ENCODE measurements at places on chromosomes 4 and X.

DNA sequence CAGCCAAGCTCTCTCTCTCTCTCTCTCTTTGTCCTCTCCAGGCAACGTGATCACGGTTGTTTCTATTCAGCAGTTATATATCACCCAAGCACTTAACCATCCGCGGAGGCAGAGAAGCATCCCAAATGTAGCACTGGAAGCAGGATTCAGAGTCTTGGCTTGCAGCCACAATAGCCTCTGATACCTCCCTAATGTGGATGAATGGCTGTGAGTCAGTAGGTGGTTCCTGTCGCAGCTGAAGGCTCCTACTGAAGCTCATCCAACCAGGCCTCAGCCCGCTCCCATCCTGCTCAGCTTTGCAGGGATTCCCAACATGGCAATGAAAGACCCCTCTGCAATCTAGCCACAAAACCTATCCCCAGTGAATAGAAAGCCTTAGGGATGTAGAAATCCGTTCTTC is 5.1 kb downstream of the HS6ST2 start:
- no peak for DNase-seq

DNA sequence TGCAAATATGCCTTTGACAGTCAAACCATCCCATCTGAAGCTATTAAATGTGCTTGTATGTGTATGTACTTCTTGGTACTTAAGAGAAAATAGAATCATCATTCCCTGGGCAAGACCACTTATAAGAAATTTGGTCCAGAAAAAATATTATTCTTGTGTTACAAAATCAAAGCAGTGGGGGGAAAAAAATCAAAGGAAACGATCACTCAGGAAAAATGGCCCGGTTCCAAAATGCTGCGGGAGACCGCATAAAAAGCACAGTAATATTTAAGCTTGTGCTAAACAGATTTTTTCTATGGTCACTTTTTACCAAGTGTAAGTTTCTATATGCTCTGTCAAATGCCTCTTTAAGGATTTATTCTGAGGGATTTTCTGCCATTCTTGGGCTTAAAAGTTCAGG is 36.1 kb downstream of the RAI2 start:
- DNase-seq = no peak

DNA sequence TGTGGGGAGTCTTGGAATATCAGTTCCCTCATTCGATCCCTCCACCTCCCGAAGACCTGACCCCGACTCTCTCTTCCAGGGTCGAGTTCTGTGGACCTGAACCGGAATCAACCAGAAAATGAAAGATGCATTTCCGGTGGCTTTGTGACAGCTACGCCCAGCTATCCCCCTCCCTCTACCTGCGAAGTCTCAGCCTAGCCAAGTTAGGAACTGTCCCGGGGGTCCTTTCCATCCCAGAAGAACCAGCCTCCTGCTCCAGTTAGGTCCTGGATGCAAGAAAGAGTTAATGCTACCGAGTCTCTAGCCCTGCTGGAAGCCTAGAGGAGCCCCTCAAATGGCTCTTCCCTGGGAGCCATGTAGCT is 13.4 kb upstream of the ETDC start:
- no peak for DNase-seq

- DNase-seq = no peak
These were observed 18.3 kb downstream of the G3BP2 start for GRCh38 chr4:75654905-75655304.

DNA sequence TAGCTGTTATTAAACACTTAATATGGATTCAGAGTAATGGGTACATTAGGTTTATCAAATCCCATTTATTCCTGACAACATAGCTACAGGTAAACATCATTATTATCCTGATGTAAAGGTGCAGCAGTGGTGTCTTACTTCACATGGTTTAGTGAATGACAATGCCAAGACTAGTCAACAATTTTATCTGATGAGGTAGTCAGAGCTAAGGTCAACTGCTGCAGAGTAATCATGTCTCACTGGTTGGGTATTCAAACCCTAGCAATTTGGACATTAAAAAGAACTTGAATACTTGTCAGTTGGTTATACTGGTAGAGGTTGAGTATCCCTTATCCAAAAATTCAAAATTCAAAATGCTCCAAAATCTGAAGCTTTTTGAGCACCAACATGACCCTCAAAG is 117.6 kb downstream of the MAB21L2 start:
- no peak for DNase-seq

DNA sequence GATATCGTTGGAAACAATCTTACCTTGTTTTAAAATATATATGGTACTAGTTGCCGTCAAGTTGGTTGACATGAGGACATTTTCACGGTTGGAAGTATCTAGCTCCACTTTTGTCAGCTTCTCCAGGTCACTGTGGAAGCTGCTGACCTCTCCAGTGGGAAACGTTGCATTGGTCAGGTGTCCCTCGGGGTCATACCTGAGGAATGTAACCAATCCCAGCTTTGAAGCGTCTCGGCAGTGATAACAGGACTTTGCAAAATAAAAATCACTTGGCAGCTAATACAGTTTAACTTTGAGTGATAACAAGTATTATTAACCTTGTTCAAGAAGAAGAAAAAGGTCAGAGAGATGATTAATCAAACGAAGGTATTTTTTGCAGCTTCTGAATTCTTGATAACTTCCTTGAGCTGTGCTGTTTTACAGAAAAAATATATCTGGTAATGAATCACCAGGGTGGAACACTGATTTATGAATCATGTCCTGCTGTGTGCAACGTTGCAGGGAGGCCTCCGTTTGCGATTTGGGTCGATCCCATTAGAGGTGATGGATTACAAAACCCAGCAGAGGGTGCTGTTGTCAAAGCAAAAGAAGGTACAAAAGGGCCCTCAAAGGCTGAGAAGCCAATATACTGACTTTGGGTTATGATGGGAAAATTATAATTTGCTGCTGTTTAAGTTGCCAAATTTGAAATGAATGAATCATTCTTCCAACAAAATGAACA is 60.1 kb downstream of the SH2D1A start:
- DNase-seq = peak; percentile 37

DNA sequence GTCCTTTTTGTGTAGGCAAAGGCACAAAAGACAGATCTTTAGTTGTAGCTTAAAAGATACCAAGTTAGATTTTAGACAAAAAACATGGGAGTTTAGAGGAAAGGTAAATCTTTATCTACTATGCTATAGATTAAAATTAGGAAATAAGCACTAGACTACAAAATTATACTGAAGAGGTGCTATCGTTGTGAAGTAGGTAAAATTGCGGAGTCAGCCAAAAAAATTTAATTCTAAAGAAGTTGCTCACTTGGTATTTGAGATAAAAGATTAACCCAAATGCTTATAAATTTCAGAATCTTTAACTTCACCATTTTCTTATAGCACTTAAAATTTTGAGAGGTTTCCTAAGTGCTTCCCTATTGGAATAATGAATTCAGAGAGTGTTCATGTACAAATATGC is 604.1 kb downstream of the GRXCR1 start:
- no peak for DNase-seq

DNA sequence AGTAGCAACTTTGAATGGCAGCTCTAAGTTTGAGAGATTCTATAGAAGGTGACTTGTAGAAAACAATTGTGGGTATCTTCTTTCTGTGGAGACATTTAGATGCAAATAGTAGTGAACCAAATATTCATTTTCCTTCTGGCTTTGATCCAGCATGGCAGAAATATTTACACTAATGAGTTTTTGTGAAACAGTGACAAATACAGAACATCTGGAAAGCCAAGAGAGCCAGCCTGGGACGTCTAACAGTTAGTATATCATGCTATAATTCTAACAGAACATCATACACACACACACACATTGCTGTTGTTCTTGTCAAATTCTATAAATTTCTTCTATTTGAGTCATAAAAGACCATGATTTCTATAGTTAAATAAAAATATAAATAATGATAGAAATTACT is 1777.9 kb downstream of the ARAP2 start:
- no peak for DNase-seq

DNA sequence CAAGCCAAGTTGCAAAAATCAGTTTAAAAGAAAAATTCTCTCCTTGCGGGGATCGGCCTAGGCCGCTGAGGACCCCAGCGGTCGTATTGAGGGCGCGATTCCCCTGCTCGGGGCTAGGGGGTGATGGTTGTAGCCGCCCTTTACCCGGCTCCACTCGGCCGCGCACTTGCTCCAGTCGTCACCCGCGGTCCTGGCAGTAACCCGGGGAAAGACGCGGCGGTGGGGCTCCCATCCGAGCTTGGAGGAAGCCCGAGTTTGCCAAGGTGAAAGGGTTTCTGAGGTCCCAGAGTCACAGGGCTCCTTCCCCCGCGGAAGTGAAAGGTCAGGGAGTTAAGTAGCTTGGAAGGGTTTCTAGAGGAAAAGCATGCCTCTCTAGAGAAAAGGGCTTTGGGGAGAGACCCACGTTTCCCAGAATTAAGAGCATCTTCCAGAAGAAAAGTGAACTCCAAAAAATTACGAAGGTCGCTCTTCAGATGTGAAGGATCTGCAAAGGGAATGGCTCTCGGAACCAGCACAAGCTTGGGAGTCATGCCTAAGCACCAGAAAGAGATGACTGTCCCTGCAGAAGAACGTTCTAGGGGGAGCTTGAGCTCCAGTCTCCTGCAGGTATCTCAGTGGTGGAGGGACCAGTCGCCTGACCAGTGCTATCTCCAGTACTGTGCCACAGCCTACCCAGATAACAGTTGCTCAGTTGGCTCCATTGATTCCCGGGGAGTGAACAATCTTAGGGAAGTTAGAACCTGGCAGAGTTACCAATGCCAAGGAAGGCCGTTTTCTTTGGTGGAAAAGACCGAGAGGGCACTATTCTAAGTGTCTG is 875 bp downstream of the LAP3 start:
- DNase-seq = no peak

DNA sequence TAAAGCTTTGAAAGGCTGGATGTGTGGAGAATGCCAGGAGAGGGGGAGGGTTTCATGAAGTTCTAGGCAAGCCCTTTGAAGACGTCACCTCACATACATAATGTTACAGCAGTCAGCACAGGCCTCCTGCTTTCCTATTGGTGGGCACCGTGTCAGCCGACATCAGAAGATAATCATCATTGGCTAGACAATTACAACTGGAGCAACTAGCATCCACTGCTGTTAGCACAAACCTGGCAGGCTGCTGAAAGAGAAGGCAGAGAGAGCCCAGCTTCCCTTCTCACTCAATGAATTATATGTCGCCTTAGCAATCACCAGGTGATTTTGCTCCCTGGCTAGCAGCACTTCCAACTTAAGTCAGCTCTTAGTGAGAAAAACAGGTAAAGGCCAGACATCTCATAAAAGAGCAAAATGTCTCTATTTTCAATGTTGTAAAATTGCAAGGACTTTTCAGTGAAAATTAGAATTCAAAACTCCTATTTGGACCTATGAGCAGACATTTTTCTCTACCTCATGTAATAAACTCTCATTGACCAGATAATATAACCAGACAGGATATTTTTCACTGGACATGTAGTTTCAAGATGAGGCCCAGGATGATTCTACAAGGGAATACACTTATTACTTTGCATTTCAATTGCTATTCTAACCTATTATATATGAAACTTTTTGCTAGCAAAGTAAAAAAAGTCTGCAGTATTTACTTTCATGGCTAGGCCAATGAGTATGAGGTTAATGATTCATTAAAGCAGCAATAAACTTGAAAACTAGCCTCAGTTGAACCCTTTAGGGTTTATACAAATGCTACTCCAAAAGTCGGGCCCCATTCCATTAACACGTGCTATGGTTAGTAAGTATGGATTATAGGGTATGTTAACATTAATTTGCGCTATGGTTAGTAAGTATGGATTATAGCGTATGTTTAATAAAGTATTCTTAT is 4.3 kb downstream of the ELOVL6 start:
- peak; percentile 93 for DNase-seq

DNA sequence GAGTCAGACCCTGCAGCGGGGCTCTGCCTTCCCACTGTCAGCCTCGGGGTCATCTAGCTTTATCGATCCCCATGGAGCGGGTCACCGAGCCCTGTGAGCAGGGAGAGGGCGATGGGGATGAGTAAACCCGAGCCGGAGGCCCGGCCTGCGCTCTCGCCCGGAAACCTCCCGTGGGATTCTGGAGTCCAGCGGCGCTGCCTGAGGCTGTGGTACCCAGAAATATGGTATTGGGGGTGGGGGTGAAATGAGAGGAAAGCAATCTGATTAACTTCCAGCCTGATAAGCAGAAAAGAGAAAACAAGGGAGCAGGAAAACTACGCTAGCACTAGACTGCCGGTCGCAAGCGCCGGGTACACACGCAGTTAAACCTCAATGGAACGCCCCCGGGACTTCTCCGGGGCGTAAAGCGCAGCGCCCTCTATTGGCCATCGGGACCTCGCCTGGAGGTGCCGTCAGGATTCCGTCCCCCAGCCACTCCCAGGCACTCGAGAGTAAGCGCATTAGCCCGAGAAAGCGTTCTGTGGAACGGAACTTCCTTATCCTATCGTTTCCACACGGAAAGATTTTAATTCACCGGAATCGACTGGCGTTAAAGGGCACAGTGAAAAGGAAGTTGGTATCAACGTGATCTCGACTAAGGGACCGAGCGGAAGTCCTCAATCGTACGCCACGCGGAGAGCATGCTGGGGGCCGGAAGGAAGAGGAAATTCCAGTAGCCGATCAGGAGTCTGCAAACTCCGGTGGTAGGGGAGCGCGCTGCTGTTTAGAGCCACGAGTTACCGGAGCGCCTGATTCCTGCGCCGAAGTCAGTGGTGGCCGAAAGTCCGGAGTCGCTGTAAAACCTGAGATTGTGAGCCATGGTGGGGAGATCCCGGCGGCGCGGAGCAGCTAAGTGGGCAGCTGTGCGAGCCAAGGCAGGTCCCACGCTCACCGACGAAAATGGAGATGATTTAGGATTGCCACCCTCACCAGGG is at the start of gene UTP3:
Gene UTP3, plus strand, starts transcription at position 712 of the 974 bp plus-strand sequence. Its CDS starts 146 bp downstream, at position 858.
- DNase-seq = peak; percentile 97
